CD4-positive, alpha-beta T cell treated with Interleukin-1 beta for 1 hour (primary cell): ENCODE measurements at places on chromosomes 16 and 17.

- no peak for DNase-seq
Observed at GRCh38 chr17:60158751-60159478, 9.1 kb downstream of the CA4 start.

DNA sequence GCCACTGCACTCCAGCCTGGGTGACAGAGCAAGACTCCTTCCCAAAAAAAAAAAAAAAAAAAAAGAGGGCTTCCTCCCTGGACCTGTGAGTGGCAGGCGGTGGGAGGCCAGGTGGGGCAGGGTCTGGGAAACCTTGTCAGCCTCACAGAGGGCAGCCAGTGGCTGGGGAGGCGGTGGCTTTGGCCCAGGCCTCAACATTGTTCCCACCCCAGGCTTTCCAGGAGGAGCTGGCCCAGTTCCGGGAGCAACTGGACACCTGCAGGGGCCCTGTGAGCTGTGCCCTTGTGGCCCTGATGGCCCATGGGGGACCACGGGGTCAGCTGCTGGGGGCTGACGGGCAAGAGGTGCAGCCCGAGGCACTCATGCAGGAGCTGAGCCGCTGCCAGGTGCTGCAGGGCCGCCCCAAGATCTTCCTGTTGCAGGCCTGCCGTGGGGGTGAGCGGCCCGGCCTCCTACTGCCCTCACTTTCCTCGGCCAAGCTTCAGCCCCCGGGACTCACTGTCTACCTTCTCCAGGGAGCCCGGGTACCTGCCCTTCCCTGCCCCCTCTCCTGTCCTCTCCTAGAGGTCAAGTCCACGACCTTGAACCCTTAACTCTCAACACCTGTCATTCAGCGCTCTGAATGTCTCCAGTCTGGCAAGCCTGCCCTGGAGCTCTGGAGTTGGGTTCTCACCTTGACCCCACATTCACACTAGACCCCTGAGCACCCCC is 12.4 kb downstream of the ZNF213 start:
- no peak for DNase-seq

DNA sequence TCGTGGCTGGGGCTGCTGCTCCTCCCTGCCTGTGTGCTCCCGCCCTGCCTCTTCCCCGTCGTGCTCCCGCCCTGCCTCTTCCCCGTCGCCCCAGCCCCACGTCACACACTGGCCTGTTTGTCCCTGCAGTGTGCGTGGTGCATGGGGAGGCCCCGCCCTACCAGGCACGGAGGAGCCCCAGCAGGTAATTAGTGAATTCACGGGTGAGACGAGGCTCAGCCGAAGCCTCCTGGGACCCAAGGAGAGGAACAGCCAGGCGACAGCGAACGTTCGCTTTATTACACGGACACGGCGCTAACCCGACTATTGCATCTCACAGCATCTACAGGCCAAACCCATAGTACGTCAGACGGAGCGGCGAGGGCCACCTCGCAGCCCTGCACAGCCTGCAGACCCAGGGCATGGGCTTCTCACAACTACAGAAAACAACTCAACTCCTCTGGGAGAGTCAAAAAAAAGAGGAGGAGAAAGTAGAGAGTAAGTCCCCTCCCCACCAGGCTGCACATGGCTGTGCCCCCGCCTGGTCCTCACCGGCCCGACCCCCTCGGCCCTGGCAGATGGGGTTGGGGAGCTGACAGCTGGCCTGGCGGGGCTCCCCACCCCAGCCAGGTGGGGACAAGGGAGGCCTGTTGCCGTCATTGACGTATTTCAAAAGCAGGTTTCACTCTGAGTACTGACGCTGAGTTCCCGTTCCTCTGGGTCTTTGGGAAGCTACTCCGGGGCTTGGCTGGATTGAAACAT is 4.3 kb upstream of the PABPN1L start:
- DNase-seq = no peak

- DNase-seq = no peak
Observed at GRCh38 chr16:16014329-16015224, 65.2 kb downstream of the ABCC1 start.
